H4 (cell line): ENCODE measurements at places on chromosomes 16 and 17.

GRCh38 chr17:81346908-81347349 lies 48.3 kb upstream of the BAHCC1 start:
- no peak for DNase-seq

DNA sequence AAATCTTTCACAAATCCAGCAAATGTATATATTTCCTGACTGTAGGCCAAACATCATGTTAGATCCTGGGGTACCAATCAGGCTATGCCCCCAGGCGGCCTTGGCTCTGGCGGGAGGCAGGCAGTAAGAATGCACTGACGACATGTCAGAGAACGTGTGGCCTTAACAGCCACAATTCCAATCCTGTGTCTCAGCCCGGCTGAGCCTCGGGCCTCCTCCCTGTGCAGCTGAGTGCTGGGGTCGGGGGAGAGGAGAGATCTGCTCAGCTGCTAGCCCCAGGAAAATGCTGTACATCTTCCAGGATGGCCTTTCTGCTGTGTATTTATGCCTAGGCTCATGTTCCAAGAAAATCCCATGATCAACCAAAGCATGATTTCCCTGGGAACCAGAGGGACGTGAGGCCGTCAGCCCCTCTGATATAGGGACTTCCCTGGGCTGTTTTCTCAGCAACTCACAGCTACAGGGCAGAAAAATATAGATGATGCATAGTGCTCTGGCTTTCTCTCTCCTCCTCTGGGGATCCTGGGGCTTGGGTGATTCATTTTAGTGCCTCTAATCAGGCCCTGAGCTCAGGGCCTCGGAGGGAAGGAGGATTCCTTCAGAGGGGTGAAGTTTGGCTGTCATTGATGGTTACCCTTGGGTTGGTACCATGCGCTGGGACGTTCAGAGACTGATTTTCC lies 604.0 kb downstream of the HS3ST4 start:
- no peak for DNase-seq

DNA sequence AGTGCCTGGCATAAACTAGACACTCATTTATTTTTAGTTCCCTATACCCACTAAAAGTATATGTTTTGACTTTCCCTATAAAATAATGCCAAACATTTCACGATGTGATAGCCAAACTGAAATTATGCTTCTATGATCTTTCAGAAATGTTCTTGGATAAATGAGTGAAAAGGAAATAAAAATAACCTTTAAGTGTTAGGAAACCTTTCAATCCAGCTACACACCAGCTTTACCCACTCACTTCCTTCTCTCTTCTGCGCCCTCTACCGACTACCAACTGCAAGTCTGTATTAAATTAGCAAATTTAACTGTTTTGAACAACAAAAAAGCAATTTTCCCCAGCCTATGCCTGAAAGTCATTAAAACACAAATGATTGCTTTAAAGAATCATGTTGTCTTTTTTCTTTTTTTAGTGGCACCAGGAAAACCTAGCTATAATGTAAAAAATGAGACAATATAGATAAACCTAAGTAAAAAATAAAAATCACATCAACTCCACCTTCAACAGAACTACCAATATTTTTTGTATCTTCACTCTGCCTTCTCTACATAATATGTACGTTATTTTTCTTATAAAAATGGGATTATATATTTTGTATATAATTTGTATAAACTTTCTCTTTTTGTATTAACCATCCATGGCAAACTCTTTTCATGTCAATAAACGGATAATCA lies 13.2 kb upstream of the TMEM100 start:
- DNase-seq: peak; percentile 68

DNA sequence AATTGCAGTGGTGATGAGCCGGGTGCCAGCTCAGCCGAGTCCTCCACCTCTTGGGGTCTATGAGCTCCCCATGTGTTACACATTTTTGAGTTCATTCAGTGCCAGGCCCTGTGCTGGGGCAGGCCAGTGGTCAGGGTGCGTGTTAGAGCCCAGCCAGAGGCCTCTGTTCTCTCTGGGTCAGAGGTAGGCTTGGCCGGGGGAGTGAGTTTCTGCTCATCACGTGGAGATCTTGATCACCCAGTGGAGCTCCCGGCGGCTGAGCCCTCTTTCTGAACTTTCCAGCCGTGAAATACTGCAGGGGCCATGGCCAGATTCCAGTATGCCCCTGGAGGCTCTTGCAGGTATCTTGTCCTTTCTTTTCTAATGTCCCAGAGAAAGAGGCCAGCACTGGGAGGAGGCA lies 93.0 kb downstream of the RAP1GAP2 start:
- DNase-seq: no peak

DNA sequence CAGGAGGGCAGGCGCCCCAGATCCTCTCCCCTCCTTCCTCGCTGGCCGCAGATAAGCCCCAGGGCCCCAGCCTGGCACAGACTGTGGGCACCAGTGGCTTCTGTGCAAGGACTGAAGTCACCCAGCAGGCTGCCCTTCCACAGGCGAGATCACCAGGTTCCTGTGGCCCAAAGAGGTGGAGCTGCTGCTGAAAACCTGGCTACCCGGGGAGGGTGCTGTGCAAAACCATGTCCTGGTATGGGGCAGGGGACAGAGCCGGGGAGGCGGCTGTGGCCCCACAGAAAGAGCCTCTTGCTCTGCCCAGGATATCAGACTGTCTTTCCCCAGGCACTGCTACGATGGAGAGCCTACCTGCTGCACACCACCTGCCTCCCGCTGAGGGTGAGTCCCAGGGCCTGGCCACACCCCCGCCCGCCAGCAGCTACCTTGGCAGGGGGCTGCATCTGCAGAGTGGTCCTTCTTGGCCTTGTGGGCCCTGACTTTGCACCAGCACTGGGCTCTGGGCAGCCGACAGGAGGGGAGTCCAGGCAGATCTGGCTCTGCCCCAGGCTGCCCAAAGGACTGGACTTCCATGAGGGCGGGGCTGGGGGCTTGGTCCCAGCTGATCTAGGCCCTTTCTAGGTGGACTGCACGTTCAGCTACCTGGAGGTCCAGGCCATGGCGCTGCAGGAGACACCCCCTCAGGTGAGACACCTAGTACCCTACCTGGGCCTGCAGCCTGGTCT lies 615 bp downstream of the CARMIL2 start:
- DNase-seq: no peak

GRCh38 chr16:83227336-83227735 lies 580.4 kb upstream of the HSBP1 start:
- DNase-seq: peak; percentile 18

DNA sequence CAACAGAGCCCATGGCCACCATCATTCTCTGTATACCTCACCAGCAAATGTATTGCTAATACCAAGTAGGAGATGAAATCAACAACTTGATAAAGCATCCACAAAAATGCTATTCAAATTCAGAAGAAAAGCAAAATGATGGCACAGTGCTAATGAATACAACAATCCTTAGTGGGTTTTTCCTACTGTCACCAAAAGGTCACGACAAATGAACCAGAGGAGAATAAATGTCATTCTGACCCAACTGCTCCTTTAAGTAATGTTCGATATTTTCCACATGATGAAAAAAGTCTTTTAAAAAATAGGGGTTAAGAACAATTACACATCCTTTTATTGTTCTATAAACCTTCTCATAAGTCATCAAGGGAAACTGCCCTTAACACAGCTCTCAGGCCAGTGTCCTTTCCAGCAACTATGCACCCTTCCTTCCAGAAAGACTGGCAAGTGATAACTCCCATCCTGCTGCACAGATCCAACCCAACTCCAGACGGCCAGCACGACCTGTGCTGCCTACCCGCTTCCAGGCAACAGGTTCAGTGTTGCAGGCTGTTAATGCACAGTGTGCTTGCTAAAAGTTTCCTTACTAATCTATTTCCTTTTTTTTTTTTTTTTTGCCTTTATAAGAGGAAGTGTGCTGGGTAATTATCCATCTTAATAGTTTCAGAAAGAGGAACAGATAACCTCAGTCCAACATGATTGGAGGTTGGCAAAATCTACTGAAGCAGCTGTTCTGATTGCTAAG lies 15.4 kb downstream of the FBXO31 start:
- DNase-seq: no peak

DNA sequence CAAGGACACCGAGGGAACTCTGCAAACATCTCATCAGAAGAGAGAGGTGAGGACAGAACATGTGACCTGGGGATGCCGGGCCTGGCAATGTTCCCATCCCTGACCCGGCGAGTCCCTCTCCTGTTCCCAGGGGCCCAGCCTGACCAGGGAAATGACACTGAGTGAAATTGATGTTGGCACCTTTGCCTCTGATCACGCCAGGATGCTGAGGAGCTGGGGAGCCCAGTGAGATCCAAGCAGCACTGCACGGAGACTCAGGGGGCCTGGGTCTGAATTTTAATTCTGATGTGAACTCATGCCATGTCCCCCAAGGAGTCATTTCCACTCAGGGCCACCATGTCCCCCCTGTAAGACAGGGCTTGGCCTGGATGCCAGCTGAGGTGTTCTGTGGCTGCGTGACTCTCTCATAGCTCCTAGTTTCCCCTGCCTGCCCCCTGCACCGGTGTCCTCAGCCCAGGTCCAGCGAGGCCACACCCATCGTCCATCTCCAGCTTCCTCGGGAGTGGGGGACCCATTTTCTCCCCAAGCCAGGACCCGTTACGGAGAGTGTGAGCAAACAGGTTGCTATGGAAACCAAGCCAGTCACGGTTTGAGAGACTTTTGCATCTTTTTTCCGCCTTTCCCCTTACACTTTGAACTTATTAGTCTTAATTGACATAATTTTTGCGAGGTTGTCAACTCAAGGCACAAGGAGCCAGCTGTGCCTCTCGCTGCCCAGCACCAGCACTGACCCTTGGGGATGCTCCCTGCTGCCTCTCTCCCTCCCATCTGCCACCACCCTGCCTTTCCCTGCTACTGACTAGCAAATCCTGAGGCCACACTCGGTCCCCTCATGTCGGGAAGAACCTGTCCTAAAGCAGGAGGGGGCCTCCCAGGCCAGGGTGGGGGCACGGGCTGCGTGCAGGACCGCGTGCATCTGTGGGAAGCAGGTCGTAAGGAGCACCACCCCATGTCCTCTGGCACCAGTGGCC lies 150.0 kb downstream of the SDK2 start:
- DNase-seq: no peak
